ENCODE measurements at places on chromosomes 3 and 15.

DNA sequence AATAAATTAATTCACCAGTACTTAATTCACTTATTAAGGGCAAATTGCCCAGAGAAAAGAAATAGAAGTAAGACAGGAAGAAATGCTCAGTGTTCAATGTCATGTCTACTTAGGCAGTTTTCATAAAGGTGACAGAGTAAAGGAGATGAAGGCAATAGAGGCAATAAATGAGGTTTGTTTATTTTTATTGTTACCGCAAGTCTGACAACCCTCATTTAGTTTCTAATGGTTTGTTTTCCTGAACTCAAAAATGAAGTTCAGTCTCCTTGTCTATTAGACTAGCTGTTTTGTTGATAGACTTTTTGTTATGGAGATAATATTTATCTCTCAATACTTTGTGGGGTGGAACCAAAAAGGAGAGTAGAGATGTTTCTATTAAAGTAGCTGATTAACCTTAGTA is 258.3 kb downstream of the C3orf38 start:
- no peak for DNase-seq

DNA sequence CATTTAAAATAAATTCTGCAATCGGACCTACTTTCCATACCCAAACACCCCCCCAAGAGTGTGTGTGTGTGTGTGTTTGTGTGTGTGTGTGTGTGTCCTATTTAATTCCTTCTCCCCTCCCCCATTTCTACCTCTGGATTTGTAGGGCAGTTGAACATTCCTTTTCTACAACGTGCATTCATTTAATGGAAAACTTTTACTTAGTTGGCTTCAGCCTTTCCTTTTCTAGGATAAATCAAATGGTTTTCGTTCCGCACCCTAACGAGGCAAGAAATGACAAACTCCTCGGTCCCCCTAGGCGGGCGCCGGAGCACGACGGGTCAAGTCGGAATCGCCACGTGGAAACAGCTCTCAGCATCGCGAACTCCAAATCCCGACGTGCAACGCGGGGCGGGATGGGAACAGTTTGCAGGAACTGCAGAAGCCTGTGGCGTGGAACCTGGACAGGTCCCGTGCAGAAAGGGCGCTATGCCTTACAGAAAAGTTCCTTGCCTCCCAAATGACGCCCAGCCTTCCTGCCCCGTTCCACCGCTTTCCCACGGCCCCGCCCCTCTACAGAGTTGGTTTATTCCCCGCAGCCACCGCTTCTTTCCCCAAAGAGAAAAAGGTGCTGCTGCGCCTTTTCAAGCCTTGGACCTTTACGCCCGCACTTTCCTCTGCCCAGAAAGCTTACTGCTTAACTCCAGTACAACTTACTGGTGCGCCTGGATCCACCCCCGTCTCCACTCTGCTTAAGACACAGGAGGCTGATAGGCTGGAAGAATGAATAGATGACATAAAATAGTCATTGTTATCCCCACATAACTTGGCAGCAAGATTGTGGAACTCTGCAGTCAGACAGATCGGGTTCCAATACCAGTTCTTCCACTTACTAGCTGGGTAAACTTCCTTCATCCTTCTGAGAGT is 1.1 kb upstream of the EIF2B5 start:
- DNase-seq: peak; percentile 87

DNA sequence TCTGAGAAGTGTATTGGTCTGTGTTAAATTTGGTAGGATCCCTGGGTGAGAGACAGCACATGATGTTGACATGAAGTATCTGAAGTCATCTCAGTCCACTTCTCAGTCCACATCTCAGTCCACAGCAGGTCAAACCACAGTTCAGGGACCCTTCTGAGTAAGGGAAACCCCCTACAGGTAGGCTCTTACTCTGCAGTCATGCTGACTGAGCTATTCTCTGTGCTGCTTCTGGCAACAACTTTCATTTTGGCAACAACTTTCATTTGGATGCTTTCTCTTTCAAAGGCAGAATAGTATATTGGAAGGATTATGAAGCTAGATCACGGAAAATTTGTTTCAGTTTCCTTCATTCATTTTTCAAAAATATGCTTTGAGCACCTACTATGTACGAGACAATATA is 178.2 kb upstream of the GOLIM4 start:
- no peak for DNase-seq

GRCh38 chr15:70213794-70214193 is 116.1 kb upstream of the TLE3 start:
- DNase-seq: no peak

- no peak for DNase-seq
These were observed 168.4 kb upstream of the VEPH1 start for GRCh38 chr3:157671656-157672055.

DNA sequence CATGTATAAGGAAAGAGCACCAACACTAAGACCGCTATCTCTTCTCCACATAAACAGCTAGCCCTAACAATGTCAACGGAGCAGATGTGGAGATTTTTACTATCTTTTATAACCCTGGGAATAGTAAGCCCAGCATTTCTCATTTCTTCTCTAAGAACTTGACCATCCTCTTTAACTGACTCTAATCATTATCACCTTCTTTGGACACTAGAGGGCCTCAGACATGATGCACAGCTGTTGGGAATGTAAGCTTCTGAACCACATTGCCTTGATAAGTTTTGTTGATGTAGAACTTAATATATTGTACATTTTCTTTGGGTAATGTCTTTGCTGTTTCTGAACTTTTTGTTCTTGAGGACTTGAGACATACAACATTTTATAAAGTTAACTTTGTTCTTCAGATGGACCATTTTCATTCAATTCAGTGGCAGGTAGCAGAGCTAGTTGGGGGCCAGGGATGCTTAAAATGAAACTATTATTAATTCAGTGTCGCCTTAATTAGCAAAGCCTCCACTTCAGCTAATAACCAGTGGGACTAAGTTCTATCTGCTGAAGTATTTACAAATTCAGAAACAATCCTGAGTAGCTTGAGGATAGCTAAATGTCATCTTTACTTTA is 9.6 kb upstream of the TAGLN3 start:
- no peak for DNase-seq

- no peak for DNase-seq
These were observed 15.3 kb upstream of the PTPN23 start for GRCh38 chr3:47365213-47366153.

- no peak for DNase-seq
These were observed 119.8 kb downstream of the AKAP13 start for GRCh38 chr15:85500060-85500708.

- no peak for DNase-seq
These were observed 1.1 kb downstream of the PLXND1 start for GRCh38 chr3:129605203-129605921.

DNA sequence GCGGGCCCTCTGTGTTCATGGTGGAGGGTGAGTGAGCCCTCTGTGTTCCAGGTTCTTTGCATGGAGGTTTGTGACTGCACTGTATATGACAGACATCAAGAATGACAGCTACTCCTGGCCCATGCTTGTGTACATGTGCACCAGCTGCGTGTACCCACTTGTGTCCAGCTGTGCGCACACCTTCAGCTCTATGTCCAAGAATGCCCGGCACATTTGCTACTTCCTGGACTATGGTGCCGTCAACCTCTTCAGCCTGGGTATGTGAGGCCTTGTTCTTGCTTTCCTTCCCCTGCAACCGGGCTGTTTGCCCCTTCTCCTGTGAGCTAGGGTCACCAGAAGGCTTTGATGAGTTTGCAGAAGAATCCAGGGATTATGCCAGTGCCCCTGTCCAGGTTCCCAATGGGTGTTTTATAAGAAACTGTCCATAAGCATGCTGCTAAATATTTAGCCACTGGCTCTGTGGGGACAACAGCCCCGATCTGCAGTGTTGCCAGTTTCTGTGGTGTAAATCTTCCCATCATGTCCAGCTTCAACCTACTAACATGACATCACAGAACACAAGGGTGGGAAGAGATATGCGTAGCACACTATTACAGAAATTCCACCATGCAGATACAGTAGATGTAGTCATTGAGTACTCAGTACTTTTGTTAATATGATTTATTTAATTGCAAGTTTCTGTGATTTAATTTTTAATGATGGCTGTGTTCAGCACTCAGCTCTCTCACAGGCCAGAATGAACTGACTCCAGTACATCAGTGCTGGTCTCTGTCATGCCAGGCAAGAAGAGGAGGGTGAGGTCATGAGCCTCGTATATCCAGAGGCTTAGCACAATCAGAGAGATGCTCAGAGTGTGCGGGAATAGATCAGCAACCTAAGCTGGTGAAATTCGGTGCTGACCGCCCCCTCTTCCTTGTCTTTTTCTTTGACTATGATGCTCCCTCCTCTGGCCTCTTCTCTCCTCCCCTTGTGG is 29.2 kb upstream of the KIF23 start:
- DNase-seq: no peak

- no peak for DNase-seq
These were observed 77.8 kb downstream of the DCLK3 start for GRCh38 chr3:36686516-36686915.

DNA sequence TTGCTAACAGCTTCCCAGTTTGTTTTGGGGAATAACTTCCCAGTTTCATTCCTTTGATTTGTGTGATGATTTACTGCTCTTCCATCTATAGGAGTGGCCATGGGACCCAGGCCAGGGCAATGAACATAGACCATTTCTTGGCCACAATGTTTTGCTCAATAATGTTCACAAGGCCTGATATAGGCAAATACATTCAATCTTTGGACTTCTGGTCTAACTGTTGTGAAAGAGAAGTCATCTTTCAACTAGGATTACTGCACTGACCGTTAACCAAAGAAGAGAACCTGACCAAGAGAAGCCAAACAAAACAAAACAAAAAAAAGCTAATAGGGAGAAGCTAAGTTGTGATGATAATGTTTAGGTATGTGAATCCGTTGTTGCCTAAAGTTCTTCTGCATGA is 221.8 kb upstream of the SUCLG2 start:
- no peak for DNase-seq

- DNase-seq: no peak
These were observed 67.0 kb upstream of the GPR149 start for GRCh38 chr3:154496978-154497377.

DNA sequence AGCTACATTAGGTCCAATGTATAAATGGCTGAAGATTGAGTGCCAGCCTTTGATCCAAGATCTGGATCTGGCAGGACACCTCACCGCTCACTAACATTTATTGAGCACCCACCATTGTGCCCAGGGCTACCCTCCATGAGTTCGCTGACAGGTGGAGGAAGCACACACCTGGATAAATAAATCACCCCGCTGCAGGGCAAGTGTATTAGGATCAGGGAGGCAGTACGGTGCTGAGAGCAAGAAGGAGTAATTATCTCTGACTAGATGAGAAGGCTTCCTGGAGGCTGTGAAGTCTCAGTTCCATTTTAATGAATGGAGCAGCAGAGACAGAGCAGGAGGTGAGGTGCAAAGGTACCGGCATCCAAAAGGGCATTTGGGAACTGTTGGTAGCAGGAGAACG is 104.1 kb downstream of the LIPC start:
- no peak for DNase-seq

DNA sequence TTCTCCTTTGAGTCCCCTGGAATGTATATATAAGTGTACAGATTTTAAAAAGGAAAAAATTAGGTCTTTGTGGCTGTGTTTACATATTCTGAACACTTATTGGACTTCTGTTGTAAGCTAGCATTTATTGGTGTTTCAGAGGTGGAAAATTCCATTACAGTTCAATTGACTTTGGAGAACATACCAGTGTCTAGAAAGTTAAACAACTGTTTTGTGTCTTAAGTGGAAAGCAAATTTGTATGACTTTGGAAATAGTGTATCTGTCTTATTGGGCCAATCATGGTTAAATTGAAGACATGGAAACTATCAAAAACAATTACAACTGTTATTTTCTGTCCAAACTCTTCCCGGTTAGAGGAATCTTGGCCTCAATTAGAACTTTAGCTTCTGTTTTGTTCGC is 265.0 kb upstream of the C2CD4B start:
- no peak for DNase-seq

DNA sequence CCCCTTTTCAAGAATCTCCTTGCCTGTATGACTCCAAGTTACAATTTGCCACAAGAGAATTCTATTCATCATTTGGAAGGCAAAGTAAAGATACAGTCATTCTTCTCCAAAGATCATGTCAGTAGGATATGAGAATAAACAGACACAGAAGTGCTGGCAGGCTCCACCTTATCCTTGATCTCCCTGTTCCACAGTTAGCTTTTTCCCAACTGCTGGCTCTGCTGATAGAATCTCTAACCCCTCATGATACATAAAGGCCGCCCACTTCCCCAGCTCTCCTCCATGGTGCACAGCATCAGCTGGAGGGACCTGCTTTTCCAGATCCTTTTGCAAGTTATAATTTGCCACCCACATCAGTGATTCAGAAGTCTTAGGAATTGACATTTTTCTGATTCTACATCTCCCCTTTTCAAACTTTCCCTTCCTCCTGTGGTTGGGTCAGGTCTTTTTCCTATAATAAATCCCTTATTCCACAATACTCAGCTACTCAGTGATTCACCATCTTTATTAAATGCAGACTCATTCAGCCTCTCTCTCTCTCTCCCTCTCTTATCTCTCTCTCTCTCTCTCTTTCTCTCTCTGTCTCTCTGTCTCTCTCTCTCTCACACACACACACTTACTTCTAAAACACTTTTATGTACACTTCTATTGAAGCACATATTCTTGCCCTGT is 465.4 kb downstream of the GBE1 start:
- no peak for DNase-seq

DNA sequence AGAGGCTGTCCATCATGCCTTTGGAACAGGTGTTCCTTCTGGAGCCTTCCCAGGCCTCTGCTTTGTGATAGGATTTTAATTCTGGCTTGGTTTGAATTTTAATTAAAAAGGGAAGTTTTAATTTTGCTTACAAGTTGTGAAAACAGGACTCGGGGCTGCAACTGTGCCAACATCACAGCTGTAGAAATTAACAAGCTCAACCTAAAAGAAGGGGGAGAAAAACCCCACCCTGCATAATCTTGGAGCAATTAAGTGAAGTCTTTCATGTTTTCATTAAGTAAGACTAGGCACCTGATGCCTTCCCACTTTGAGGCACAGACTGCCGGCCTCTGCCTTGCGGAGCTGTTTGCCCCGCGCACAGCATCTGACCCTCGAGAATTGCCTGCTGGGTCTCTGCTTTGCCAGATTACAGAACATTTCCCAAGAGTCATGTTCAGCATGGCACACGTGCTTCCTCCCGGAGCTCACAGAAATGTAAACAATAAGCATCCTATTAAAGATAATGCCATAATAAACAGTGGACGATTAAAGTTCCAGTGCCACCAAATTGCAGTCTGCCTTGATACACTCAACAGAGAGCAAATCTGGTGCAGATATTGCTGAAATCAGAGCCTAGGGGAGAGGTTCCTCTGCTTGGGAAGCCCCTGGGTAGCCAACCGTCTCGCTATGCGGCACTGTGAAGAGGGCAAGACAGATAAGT is 364.2 kb downstream of the LRTM1 start:
- peak; percentile 38 for DNase-seq

DNA sequence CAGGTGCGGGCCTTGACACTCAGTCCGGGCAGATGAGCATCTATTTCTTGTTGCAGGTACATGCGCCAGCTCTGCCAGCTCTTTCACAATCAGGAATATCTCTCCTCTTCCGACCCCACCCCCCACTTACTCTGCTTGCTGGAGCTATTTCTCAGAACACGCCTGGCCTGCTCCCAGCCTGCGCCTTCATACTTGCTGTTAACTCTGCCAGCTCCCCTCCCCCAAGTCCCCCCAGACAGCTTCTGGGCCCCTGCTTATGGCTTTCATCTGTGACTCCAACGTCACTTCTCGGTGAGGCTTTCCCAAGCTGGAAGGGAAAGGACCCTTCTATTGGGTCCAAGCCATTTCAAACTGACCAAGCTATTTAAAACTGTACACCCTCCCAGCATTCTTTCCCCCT is 15.2 kb downstream of the MAGEF1 start:
- DNase-seq: peak; percentile 64

GRCh38 chr3:186965141-186965879 is 35.0 kb downstream of the ST6GAL1 start:
- no peak for DNase-seq

GRCh38 chr15:51281368-51281967 is 56.9 kb downstream of the CYP19A1 start:
- no peak for DNase-seq

- no peak for DNase-seq
These were observed 134.5 kb downstream of the IGF1R start for GRCh38 chr15:98782801-98783200.

Measured in osteocyte (in vitro differentiated cells).